ENCODE measurements at places on chromosomes 7 and 10.

- DNase-seq = no peak
Observed at GRCh38 chr10:102261196-102261595, 15.9 kb downstream of the GBF1 start.

GRCh38 chr7:100163871-100164270 lies 4.5 kb downstream of the GAL3ST4 start:
- DNase-seq = no peak

- DNase-seq = no peak
Observed at GRCh38 chr10:119343011-119343601, 135.7 kb downstream of the GRK5 start.

GRCh38 chr7:108347616-108348015 lies 108.6 kb downstream of the NRCAM start:
- DNase-seq = no peak

GRCh38 chr7:150945171-150945852 lies 32.8 kb downstream of the KCNH2 start:
- no peak for DNase-seq

DNA sequence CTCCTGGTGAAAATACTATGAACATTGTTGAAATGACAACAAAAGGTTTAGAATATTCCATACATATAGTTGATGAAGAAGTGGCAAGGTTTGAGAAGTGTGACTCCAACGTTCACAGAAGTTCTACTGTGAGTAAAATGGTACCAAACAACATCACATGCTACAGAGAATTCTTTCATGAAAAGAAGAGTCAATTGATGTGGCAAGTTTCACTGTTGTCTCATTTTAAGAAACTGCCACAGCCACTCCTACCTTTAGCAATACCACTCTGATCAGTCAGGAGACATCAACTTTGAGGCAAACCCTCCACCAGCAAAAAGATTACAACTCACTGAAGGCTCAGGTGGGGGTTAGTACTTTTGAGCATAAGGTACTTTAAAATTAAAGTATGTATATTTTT lies 693.3 kb downstream of the GRID1 start:
- no peak for DNase-seq

DNA sequence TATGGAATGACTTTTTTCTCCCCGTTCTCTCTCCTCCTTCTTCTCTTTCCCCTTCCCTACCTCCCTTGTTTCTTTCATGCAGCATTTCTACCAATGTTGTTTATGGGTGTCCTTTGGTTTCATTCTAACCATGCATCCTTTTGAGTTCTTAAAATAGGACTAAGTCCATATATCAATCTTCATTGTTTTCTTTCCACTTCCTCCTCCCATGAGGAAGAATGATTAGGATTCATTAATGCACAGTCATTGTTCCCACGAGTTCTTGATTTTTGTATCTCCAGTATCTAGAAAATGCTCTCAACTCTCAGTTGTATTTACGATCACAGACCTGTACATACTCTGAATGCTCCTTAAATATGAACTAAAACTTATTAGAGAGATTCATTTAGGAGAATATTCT lies 153.3 kb downstream of the LRRC4 start:
- no peak for DNase-seq

- no peak for DNase-seq
Observed at GRCh38 chr7:134741907-134742635, 37.4 kb upstream of the CALD1 start.

DNA sequence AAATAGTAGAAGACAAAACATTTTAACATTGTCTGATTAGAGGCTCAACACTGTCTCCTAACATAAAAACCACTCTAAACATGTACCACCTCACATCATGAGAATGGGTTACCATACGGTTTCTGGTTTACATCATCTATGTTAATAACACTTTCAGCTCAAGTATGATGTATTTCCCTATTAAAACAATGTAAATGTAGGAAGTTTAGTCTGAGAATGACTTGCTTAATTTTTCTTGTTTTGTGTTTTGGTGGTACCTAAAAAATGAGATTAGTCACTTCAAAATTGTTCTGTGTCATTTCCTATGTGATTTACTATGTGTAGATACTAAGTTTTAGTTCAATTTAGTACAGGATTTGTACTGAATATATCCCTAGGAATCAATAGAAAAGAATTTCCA lies 195.8 kb upstream of the SEMA3C start:
- DNase-seq = no peak

DNA sequence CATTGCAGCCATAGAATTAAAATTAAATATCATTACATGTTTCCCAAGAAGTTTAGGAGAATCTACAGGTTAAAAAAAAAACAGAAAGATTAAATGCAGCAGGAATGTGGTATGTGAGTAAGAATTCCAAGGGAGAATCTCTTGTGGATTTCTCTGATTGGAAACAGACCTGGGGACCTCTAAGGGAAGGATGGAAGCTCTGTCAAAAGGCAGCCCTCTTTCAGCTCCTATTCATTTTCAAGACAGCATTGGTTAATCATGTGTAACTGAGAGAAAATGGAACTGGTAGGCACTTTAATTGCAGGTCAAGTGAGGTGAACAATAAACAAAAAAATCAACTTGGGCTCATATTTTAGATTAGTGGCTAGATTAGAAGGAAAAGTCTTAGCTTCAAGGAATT lies 81.4 kb upstream of the MTPN start:
- DNase-seq = no peak

- no peak for DNase-seq
Observed at GRCh38 chr7:128206017-128206746, 34.9 kb upstream of the LEP start.

DNA sequence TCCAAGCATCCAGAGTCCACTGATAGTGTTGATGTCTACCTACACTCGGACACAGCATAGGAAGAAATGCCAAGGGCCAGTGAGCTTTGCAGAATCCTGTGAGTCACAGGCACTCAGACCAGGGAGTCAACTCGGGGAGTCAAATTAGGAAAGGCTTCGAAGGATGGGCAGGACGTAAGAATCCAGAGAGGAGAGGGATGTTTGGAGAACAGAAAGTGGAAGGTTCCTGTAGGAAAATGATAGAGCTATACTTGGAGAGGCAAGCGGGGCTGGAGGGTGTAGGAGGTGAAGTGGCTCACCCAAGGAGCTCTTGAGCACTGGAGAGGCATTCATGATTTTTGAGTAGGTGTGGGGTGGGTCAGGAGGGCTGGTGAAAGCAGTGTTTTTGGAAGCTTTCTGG lies 3.0 kb downstream of the ZYX start:
- DNase-seq = no peak

GRCh38 chr10:44068716-44069482 lies 316.0 kb downstream of the CXCL12 start:
- no peak for DNase-seq

DNA sequence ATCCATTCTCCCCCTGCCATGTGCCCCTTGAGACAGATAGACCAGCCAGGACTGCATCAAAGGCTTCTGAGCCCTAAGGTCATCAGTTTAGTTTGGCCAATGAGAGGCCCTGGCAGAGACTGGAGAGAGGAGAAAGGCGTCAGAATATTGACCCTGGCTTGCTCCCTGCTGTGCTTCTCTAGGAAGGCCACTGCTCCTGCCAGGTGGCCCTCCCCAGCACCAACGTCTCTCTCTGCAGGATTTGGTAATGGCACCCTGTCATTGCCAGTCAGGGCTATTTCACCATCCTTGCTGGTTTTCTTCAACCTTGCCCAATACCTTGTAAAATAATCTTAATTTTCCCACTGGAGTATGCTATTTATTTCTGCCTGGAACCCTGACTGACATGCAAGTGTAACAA lies 38.8 kb upstream of the ZRANB1 start:
- no peak for DNase-seq

GRCh38 chr7:415646-416525 lies 103.8 kb downstream of the PDGFA start:
- no peak for DNase-seq

DNA sequence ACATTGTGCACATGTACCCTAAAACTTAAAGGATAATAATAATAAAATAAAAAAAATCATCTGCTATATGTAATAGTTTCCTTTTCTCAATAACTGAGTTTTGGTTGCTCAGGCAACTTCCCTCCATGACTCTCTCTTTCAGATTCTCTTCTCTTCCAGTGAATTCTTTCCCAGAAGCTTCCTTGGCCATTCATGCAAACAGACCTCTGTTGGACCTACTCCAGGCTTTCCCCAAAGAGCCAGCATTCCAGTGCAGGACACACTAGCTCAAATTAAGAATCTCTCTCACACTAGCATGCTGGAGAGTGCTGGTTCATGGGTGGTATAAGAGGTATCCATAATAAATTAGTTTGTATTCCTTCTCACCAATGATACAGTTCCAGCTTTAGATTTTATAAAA lies 31.0 kb upstream of the ZEB1 start:
- DNase-seq = no peak

DNA sequence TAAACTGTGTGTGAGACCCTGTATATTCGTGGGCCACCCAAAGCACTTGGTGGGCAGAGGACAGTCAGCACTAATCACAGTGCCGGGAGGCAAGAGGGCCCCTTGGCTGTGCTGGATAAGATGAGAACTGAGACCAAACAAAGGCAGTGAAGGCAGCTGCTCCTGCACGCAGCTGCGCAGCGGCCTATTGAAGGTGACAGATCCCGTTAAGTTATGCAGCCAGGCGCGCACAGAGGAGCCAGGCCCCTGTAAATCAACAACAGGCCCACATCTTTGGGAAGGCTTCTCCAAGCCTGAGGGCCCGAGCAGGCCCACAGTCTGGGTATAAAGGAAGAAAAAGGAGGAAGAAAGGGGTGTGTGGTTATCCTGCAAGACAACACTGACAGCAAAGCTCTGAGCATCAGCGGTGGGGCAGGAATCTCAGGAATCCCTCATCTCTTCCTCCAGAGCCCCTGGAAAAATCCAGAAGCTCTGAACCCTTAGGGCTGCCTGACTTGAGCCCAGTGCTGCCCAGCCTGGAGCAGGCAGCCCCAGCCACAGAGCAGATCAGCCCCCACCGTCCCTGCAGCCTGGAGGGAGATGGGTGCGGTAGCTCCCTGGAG lies 154.2 kb downstream of the ARHGAP12 start:
- DNase-seq = no peak

- DNase-seq = no peak
Observed at GRCh38 chr10:128373071-128373749, 247.0 kb upstream of the MKI67 start.

All from stimulated activated CD4-positive, alpha-beta T cell treated with anti-CD3 and anti-CD28 coated beads, Interleukin-15, amount 100 ng/mL, for 1 hour (primary cell).